Endothelial cell of coronary artery (primary cell): ENCODE measurements at places on chromosomes 1 and 21. TPM values are rescaled to one million over a fixed set of nuclear protein-coding genes. Genes with fewer than 3 reads are reported as not detected.

Gene ELF3
- total RNA-seq: 0.09 and 0.18 TPM in 2 replicates

Gene ARMH1
- total RNA-seq: not detected in 2 replicates

Gene SIM2
- under 0.01 TPM in 1 of 2 replicates, not detected in the other for total RNA-seq

Gene RAB25
- total RNA-seq: not detected in 2 replicates

Gene NFYC
- total RNA-seq: 17.5 and 21.8 TPM in 2 replicates

Gene LCE3D
- total RNA-seq: not detected in 2 replicates

Gene DARS2
- 15.0 and 17.1 TPM in 2 replicates for total RNA-seq

Gene CFHR5
- not detected in 2 replicates for total RNA-seq

Gene CLCA1
- not detected in 2 replicates for total RNA-seq
